Stimulated activated CD4-positive, alpha-beta T cell treated with anti-CD3 and anti-CD28 coated beads, Interleukin-4, amount 100 ng/mL, for 4 hours (primary cell): ENCODE measurements at places on chromosomes 5 and 9.

GRCh38 chr5:103621548-103621930 lies 59.0 kb upstream of the NUDT12 start:
- no peak for DNase-seq

DNA sequence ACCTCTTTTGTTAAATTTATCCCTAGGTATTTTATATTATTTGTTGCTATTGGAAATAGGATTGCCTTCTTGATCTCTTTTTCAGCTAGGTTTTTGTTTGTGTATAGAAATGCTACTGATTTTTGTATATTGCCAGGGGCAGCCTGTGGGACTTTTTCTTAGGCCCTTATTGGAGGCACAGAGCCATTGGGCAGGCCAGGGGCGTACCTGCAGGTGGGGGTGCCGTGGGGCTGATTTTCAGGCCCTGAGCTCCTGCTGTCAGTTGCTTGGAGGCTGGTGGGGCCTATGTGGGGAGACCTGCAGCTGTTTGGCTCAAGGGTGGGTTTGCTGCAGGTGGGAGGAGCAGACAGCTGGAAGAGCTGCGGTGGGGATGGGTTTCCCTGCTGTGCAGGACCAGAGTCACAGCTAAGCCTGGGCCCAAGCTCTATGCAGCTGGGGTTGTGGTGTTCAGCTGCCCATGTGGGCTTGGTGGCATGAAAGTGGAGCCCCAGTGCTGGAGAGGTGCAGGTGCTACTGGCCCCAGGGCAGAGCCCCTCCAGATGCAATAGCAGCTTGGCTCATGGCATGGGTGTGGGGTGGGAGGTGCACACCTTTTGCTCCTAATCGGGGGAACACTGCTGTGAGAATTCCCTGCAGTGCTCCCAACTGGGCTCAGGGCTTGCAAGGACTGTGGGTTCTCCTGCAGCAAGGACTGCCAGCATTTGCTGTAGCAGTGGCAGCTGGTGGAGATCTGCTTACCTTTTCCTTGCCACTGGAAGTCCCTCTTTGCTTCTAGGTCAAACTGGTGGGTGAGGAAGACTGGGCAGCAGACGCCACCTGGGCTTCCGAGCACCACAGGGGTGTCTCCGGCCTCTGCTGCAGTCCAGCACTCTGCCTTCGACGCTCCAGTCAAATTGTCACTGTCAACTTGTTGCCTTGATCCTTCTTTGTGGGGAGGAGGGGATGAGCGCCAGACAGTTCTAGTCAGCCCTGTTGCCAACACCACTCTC lies 7.6 kb upstream of the CLPTM1L start:
- DNase-seq, result no peak

DNA sequence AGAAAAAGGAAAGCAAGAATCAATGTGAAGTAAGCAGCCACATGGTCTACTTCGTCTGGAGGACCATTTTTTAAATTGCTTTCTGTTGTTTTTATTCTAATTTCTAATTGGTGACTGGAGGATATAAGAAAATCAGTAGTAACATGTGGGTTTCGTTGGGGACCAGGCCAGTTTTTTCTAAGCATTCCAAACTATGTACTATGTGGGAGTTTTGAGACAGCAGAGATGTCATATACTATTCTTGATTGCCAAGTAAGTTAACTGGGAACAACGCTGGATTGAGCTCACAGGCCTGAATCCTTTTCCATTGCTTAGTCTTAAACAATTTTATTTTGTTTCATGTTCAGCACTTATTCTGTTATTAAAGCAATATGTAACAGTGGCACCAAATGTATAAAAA lies 225.7 kb downstream of the TMEM167A start:
- DNase-seq, result no peak

DNA sequence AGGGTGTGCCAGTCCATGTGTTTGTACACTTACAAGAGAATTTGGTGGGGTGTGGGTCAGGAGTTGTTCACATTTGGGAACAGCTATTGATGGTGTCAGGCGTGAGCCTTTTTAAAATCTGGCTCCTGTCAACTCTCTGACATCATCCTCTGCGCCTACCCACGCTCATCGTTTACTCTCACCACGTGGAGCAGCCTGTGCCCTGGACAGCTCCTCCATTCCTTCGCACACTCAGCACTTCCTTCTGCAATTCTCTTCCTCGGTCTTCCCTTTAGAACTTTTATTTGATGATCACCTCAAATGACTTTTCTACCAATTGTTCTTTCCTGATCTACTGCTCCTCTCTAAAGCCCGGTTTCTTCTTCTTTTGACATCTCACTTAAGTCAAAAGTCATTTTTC lies 42.1 kb upstream of the GNAQ start:
- DNase-seq, result peak; percentile 9

DNA sequence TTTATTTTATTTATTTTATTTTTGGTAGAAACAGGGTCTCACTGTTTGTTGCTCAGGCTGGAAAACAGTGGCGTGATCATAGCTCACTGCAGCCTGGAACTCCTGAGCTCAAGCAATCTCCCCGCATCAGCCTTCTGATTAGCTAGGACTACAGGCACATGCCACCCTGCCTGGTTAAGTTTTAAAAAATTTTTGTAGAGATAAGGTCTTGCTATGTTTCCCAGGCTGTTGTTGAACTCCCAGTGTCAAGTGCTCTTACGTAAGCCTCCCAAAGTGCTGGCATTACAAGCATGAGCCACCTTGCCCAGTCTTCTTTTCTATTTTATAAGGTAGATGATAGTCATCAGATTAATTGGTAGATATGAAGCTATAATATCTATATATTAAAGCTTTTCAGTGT lies 382.7 kb downstream of the CDH12 start:
- no peak for DNase-seq

- DNase-seq, result no peak
Measured at GRCh38 chr9:15612962-15613361, 60.1 kb downstream of the CCDC171 start.

GRCh38 chr5:122434205-122434970 lies 122.4 kb downstream of the SNCAIP start:
- no peak for DNase-seq

DNA sequence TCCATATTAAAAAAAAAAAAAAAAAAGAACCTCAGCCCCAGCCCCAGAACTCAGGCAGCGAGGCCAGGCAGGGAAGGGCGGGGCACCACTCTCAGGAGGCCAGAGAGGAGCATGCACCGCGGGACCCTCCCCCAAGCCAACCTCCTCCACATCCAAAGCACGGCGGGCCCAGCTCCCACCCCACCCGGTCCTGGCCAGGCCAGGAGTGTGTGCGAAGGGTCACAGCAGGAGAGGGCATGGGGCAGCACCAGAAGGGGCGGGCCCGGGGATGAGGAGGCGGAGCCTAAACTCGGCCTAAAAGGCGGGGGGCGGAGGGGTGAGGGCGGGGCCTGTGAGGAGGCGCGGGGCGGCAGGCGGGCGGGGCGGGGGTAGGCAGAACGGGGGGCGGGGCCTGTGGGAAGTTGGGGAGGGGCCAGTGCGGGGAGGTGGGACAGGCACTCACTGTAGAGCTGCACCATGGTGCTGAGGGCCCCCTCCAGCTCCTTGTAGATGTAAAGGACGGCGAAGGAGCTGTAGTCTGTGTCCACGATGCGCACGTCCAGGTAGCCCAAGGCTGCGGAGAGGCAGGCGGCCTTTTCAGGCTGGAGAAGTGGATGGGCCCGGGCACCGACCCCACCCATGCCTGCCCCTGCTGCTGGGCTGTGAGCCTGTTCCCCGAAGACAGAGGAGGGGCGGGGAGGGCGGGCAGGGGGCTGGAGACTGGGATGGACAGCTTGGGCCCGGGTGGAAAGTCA lies 1.2 kb downstream of the LCN15 start:
- DNase-seq, result peak; percentile 53

GRCh38 chr5:17346811-17347210 lies 129.4 kb downstream of the BASP1 start:
- no peak for DNase-seq

DNA sequence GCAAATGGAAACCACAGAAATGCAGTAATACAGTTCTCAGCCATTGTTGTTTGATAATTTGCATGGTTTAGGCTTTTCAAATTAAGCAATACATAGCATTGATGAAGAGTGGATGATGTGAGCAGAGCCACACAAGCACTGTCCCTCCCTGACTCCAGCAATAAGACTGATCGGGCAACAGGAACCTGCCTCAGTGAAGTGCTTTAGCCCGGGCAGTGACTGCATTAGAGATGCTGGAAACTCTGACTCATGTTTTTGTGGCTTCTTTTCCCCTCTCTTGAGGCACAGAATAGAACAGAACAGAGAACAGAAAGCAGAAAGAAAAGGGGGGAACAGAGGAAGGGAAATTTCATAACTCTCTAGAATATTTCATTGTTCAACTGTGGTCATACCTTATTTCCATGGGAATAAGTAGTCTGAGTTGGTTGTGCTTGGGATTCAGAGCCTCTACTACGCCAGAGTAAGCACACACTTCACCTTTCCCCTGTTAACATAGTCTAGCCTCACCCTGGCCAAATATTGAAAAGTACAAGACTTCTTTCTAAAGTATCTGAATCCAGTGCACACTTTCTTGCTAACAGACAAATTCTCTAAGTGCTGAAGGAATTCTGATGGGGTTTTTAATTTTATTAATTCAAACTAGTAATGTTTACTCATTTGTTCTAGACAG lies 164.8 kb upstream of the VCAN start:
- no peak for DNase-seq

DNA sequence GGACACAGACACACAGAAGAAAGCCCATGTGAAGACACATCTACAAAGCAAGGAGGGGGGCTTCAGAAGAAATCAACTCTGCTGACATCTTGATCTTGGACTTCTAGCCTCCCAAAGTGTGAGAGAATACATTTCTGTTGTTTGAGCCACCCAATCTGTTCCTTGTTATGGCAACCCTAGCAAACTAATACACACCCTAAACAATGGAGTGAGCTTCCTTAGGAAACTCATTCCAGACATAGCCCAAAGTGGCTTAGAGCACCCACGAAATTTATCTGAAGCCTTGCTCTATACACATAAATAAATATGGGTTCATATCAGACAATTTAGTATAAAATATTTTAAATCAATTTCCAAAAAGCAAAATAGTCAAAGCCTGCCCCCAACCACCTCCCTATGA lies 7.6 kb upstream of the TBC1D2 start:
- no peak for DNase-seq

DNA sequence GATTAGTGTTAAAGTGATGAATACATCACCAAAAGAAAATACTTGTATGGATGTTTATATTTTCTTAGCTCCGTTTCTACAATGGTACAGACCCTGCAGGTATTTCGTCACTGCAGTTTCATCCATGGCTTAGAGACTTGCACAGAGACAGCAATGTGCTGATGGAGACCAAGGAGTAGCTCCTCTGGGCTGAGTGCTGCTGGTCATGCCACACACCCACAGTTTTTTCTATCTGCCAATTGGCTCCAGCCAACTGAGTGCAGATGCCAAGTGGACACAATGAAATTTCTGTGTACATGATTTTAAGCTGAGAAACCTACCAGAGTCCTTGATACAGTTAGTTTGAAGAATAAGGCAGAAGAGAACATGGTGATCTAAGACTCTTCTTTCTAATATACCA lies 145.9 kb upstream of the ADCY2 start:
- no peak for DNase-seq

- DNase-seq, result no peak
Measured at GRCh38 chr5:32711362-32711680, 200 bp downstream of the NPR3 start.

DNA sequence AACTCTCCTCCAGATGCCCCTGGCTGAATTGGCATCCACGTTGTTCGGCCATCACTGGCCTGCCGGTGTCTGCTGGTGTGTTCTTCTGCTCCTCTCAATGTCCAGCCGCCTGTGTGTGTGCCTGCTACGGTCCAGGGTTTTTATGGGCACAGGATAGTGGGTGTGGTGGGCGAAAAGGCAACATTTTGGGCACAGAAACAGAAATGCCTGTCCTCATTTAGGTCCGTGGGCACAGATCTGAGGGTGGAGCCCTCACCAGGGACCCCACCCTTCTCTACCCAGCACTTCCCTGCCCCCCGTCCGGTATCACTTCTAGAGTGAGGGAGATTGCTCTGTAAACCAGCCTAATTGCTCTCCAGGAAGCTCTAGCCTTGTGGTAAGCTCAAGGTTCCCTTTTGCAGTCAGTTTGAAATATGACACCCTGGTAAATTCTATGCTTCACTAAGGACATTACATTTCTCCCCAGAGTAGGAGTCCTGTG lies 410.1 kb downstream of the MAT2B start:
- no peak for DNase-seq

- no peak for DNase-seq
Measured at GRCh38 chr9:35844628-35845270, 15.7 kb downstream of the TMEM8B start.

- no peak for DNase-seq
Measured at GRCh38 chr5:170262061-170263045, 29.6 kb downstream of the C5orf58 start.

- DNase-seq, result no peak
Measured at GRCh38 chr5:35229076-35230037, 930 bp downstream of the PRLR start.

DNA sequence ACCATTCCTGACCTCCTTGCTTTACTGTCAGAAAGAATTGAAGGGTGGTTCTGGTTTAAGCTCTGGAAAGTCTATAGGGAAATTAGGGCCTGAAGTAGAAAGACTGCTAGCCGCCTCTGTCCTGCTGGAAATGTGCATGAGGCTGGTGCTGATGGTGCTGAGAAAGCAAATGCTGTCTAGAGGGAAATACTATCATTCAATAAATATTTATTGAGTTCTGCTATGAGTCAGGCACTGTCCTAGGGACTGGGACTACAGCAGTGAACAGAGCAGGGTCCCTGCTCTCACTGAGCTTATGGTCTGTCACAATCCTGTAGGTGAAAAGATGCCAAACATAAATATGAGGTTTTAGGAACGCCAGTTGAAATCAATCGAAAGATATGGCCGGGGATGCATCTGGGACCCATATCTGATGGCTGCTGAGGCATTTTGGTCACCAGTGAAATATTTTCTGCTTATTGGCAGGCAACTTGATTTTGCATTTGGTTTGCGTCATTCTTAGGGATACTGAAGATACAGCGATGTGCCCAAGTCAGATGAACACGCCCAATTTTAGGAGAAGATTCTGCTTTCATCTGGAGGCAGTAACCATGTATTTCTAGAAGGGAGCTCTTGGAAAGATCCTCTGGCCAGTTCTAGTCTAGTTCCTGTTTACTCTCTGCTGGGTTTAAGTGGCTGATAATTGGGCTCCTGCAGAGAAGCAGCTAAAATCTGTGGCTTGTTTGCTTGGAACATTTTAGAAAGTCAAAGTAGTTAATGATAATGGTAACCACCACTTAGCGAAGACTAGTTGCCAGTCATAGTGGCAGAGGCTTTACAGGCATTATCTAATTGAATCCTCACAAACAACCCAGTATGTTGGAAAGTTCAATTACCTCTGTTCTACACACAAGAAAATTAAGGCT lies 73.3 kb downstream of the INSYN2B start:
- no peak for DNase-seq

GRCh38 chr5:6085341-6085860 lies 292.9 kb downstream of the MED10 start:
- DNase-seq, result no peak

- no peak for DNase-seq
Measured at GRCh38 chr9:136921718-136922117, 22.8 kb downstream of the FBXW5 start.
